ENCODE measurements at places on chromosomes 6 and 20.

- DNase-seq = no peak
Observed at GRCh38 chr20:57899554-57899953, 189.7 kb upstream of the PMEPA1 start.

GRCh38 chr6:2247664-2248063 lies 2.3 kb upstream of the GMDS start:
- no peak for DNase-seq

- DNase-seq = no peak
Observed at GRCh38 chr6:136282906-136283305, 6.7 kb downstream of the BCLAF1 start.

DNA sequence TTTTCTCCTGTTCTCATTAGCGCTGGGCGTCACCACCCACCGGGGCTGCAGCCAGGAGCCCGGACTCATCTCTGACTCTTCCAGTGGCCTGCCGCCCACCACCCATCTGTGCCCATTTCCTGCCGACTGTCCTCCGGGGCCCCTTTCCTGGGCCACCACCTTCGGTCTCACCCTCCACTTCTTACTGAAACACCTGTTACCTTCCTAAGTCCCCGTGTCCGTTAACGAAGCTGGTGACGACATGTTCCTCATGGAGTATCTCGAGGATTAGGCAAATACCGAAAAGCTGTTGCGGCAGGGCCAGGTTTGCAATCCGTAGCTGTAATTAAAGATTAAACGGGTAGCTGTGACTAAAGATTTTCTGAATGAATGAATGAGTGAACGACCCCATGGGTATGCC lies 80.2 kb downstream of the SRC start:
- no peak for DNase-seq

GRCh38 chr6:144847916-144848315 lies 562.8 kb downstream of the UTRN start:
- DNase-seq = no peak

DNA sequence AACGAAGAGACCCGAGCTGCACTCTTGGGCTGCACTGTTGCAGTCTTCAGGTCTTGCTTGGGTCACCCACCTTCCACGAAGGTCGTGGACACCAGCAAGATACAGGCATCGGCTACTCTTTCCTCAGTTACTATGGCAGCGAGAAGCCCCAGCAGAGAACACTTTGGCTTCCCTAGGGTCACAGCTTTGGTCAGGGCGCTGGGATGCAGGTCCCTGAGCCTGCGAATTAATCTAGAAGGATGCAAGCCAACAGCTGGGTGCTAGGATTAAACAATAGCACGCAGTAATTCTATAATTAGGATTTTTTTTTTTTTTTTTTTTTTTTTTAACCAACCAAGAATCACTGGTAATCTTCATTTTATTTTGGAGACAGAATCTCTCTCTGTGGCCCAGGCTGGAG lies 2.1 kb downstream of the KHDC3L start:
- DNase-seq = no peak

DNA sequence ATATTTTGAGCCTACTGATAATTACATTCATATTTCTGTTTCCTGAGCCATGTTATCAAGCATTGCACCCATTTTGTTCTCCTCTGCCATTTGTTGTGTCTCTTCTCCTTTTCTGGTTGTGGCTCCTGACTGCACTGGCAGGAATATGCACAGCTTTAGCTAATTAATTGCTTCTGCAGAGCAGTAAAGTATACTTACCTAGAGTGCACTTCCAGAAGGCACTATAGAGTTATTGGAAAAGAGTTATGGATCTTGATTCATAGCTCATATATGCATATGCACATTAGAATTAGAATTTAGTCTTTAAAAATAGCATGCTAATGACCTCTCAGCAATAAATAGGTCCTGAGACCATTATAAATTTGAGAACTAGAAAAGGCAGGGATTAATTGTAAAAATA lies 262.6 kb downstream of the NKAIN2 start:
- DNase-seq = no peak

DNA sequence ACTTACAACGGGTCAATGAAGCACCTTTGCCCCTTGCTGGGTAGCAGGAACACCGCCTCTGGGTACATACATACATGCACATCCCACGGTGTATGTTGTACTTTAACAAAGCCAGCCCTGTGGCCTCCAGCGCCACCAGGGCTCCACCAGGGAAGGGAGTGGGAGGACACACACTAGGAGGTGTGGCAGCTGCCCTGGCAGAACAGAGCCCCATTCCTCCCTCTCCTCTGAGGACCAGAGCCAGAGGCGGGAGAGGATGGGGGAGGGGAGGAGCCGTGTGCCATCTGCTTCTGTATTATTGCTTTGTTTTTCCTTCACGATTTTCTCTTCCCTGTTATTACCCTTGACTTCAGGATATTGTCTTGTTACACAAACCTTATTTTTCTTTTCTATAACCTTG lies 105.8 kb upstream of the TRAF3IP2 start:
- no peak for DNase-seq

DNA sequence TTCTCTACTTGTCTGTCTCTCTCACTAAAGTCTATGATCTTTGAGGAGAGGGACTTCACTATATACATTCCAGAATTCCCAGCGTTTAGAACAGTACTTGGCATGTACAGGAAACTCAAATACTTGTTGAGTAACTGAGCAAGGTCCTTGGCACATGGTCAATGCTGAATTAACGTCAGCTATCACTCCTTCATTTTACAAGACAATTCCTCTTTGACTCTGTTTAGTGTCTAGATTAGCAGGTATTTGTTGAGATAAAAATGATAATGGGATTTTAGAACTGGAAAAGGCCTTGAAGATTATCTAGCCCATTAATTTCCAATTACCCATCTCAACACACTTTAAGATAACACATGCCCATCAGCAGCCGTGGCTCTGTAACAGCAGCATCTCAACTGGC lies 6.6 kb upstream of the GUCA1B start:
- DNase-seq = no peak

DNA sequence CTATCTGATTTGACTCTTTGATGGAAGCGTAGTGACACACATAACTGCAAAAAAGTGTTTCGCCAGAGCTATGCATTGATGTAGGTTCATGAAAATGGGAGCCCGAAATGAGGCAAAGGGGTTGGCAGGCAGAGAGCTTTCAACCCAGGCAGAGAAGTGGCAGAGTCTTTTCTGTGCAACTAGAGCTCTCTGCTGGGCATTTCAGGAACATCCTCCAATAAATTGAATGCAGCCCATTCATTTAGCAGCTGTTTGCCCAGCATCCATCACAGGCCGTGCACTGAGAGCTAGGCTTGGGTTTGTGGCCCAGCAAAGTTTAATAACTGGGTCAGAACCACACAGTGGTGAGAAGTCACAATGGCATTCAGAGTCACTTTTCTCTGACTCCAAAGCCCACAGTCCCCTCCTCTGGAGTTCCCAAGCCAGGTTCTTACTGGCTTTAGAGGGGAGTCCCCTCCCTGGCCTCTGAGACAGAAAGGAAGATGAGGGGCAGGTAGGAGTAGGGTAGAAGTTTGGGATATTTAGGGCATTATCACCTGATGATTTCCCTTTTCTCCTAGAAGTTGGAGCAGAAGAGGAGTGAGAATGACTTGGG lies 31.8 kb upstream of the ELMO2 start:
- no peak for DNase-seq

GRCh38 chr6:113909224-113909856 lies 52.2 kb downstream of the MARCKS start:
- DNase-seq = peak; percentile 79
